Cardiac atrium fibroblast (primary cell): ENCODE measurements at places on chromosomes 7 and 10. TPM values are rescaled to one million over a fixed set of nuclear protein-coding genes. Genes with fewer than 3 reads are reported as not detected.

The C7orf33 gene
- not detected in 2 replicates for total RNA-seq

The CALHM1 gene
- total RNA-seq: not detected in 2 replicates

The UCMA gene
- total RNA-seq: not detected in 2 replicates

The KIF20B gene
- total RNA-seq: 2.5 and 4.7 TPM in 2 replicates

The GNAT3 gene
- total RNA-seq: not detected in 2 replicates

The TMEM184A gene
- total RNA-seq: not detected in 2 replicates

The NUPR2 gene
- total RNA-seq: not detected in 2 replicates

The KIF11 gene
- total RNA-seq: 6.3 and 6.5 TPM in 2 replicates

The ASB10 gene
- not detected in 2 replicates for total RNA-seq

The DDIT4 gene
- 708 and 719 TPM in 2 replicates for total RNA-seq

The ABCB4 gene
- total RNA-seq: 0.16 TPM in 1 of 2 replicates, not detected in the other

The IDI2 gene
- not detected in 2 replicates for total RNA-seq

The NODAL gene
- not detected in 2 replicates for total RNA-seq

The MINPP1 gene
- total RNA-seq: 36.5 and 38.8 TPM in 2 replicates

The ATG9B gene
- 0.16 and 2.2 TPM in 2 replicates for total RNA-seq

The CLRN3 gene
- not detected in 2 replicates for total RNA-seq

The SAMD9 gene
- total RNA-seq: 5.6 and 6.5 TPM in 2 replicates

The NRG3 gene
- total RNA-seq: not detected in 2 replicates

The FKBP6 gene
- total RNA-seq: not detected in 2 replicates

The NEBL gene
- total RNA-seq: 3.2 and 8.3 TPM in 2 replicates
